ENCODE measurements at places on chromosomes 4 and X. TPM values are rescaled to one million over a fixed set of nuclear protein-coding genes. Genes with fewer than 3 reads are reported as not detected.

GYPB gene
- polyA plus RNA-seq, result 6.9 TPM

CSAG1 gene
- not detected for polyA plus RNA-seq

ZFP92 gene
- 0.91 TPM for polyA plus RNA-seq

KIT gene
- polyA plus RNA-seq, result 79.2 TPM

SLC25A31 gene
- polyA plus RNA-seq, result not detected

MAOB gene
- polyA plus RNA-seq, result 15.8 TPM

PDE5A gene
- 66.3 TPM for polyA plus RNA-seq

SERPINA7 gene
- polyA plus RNA-seq, result not detected

VSIG4 gene
- 13.5 TPM for polyA plus RNA-seq

Data from right lung (tissue), 10 donors.